SW 1271 (cell line): ENCODE measurements at places on chromosomes 12 and 14.

- DNase-seq: no peak
Observed at GRCh38 chr12:3565985-3566384, 75.0 kb downstream of the PRMT8 start.

- DNase-seq: no peak
Observed at GRCh38 chr12:67929384-67929772, 59.9 kb upstream of the IFNG-AS1 start.

DNA sequence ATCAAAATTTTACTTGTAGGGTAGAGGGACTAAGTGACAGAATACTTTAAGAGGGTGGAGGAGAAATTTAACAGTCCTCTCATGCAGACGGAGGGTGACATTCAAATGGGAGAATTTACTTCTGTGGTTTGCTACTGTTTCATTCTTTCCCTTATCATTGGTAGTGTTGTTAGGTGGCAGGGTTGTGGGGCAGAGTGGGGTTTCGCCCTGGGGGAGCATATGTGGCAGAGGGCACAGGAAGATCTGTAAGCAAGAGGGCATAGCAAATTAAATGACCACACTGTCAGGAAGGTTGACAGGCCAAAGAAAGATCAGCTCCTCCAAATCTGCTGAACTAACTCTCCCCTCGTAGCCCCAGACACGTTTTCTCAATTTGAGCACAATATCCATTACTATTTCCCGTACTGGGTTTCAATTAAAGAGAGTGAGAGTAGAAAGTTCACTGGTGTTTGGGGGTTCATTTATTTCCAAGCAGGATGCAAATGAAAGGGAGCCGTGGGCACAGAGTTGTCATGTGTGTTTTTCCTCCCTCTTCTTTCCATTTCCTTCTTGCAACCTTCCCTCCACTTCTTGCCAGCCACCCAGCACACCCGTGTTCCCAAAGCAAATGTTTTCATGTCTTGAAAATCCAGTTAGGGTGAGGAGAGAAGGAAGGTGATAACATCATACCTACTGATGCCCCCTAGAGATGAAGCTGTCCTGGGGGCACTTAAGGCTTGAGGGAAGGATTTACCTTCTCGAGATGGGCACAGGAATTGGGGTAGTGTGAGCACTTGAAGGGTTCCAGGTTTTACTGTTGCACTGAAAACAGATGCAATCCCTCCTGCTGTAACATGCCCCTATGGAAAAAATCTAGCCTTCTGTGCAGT is 6.5 kb upstream of the TBX3 start:
- no peak for DNase-seq

DNA sequence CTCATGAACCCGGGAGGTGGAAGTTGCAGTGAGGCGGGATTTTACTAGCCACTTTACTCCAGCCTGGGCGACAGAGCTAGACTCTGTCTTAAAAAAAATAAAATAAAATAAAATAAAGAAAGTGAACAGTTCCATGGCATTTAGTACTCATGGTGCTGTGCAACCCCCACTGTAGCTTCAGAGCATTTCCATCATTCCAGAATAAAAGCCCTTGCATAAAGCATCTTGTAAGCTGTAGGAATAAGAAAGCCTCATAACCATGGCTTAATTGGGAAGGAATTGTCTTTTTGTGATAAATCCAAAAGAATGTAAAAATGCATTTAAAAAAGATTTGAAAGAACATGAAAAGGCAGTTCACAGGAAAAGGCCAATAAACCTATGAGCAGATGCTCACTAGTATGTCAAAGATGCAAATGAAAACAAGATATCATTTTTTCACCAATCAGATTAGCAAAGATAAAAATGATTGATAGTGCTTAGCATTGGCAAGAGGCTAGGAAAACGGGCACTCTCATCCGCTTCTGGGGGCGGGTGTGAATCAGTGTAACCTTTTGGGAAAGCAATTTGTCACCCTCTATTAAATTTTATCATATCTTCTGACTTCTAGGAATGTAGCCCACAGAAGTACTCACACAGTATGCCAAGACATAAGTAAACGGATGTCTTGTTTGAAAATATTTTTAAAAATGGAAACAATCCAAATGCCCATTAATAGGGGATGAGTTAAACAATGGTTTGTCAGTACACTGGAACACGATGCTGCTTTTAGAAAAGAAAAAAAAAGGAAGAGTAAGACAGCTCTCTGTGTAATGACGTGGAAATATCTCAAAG is 46.6 kb downstream of the CFAP251 start:
- no peak for DNase-seq

DNA sequence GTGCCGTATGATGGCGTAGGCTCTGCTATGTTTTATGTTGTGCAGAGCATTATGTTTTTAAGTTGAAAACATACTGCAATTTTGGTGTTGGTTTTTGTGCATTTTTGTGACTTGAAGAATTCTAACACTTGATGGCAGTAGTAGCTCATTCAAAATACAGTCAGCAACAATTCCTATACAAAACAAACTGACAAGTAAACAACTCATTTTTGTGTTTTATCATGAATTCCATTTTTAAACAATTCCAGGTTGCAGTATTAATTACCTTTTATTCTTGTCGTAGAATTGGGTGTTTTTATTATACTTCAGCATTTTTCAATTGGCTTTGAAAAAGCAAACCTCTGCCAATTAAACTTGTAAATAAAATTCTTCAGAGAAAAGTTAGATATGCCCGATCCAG is 4.1 kb upstream of the CCER1 start:
- DNase-seq: no peak

GRCh38 chr14:104084251-104085002 is 1.1 kb upstream of the ASPG start:
- no peak for DNase-seq

DNA sequence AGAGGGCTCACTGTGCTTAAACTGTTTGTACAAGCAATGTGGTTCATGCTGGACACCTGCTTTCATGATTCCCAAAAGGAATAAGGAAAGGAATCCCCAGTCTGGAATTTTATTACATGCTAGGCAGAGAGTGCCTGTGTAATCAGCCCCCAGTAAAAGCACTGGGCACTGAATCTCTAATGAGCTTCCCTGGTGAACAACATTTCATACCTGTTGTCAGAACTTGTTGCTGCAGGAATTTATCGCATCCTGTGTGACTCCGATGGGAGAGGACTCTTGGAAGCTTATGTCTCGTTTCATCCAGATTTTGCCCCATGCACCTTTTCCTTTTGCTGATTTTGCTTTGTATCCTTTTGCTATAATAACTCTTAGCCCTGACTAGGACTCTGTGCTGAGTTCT is 190.2 kb upstream of the HMGA2 start:
- no peak for DNase-seq

GRCh38 chr12:19575337-19576243 is 136.3 kb downstream of the AEBP2 start:
- peak; percentile 83 for DNase-seq

DNA sequence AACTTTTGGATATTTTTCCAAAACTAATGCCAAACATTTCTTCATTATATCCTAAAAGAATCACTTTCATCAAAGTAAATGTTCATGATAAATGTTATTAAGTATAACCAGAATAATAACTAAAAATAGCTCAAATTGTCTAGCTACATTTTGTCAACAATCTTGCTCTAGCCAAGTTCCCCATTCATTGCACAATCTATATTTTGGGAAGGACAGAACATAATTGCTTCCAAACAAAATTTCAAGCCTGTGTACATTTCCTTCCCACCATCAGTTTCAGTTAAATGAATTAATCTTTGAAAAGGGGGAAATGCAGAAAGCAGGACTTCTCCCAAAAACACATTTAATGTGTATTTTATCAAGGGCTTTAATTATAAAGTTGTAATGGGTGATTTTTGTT is 98.0 kb upstream of the PLEKHG7 start:
- DNase-seq: no peak
